LHCN-M2 (cell line): ENCODE measurements at places on chromosomes 4 and X.
A peak's percentile ranks its signal among the peaks of the same experiment; 100 is the strongest.

DNA sequence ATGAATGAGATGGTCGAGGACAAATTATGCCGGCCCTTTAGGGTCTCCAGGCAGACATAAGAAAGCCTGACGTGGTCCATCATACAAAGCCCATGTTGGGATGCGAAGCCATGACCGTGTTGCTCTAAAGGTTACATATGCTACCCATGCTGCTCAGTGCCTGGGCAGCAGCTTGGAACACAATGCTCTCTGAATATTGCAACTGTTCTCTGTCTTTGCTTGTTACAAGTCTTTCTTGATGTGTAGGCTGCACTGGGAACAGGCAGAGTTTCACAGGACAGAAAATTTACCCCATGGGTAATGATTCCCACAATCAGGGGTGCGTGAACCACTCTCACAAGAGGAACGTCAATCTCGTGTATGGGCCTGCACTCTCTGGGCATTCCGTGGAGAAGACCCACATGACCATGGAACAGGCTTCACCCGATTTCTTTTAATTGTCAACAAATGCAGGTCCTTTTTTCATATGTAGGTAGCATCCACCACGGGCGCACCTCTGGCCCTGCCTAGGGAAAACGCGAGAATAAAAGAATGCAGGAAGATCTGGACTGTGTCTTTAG is 66.3 kb downstream of the NBDY start:
- no peak for DNase-seq

DNA sequence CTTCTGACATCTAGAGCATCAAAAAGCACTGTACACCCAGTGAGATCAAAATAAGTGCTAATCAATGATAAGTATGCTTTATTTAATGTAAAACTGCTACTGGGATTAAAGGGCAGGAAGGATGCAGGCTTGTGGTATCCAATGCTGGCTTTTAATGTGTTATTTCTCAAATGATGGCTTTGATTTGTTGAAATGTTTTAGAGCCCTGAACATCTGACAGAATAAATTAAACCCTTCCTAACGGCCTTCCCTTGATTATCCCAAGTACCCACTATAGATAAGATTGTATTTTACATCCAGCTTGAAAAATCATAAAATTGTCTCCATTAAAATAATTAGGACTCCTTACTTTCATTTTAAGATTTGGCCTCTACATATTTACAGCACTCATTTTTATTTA is 382.9 kb downstream of the HNRNPD start:
- DNase-seq: no peak

DNA sequence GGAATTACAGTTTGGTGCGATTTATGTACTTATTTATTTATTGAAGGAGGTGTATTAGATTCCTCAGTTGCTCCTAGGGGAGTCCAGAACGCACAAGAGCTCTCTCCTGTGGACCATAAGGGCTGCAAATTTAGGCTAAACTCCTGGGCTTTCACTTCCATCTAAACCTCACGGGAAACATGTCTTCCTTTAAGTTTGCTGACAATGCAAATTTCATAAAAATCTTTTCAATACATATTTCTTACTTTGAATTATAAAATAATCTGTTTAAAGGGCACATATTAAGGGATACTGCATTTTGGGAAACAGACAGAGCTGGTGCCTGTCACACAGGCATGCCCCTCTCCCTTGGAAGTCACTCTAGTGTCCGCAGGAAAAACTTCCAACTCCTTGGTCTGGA is 438.0 kb upstream of the CPEB2 start:
- no peak for DNase-seq

- no peak for DNase-seq
Measured at GRCh38 chrX:110435196-110435595, 76.5 kb downstream of the RTL9 start.

- no peak for DNase-seq
Measured at GRCh38 chr4:74983253-74983635, 50.3 kb downstream of the PARM1 start.

GRCh38 chr4:94472056-94472826 is 20.5 kb downstream of the PDLIM5 start:
- peak; percentile 81 for DNase-seq

- DNase-seq: peak; percentile 28
Measured at GRCh38 chrX:134469486-134469885, 9.5 kb downstream of the HPRT1 start.

DNA sequence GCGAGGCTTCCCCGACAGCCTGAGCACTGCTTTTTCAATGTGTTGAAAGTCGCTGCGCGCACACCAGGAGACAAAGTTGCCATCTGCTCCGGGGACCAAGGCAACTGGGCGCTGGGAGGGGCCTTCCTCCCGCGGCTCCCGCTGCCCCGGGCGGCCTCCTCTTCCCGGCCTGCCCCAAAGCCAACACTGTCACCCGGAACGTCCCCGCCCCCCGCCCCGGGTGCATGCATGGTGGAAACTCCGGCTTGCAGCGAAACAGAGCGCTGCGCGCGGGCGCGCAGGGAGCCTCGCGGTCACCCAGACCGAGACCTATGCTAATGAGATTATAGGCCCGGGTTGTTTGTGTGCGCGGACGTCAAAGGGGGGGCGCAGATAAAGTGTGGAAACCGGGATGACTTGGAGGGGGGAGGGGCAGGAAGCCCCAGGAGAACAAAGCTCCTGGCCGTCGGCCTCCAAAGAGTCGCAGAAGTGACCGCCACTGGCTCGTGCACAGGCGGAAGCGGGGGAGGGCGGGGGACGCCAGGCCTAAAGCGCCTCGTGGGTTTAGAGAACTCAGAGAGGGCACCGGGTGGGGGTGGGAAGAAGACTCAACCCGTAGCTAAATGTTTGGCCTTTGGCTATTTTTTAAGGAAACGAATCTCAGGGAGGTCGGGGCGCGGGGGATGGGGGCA is 88.8 kb downstream of the BCOR start:
- no peak for DNase-seq

DNA sequence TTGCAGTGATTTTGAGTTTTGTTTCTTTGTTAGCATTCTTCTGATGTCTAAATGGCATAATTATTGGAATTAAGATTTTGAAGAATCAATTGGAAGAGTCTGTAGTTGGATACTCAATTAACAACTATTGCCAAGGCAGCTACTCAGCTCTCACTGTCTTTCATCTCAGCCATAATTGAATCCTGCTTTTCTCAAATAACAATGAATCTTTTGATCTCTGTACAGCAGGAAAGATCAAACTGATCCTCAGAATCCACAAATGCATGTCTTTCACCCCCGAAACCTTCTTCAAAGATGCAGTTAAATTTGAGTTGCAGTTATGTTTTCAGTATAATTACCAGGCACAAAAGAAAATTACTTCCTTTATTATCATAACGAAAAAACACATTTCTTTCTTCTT is 86.2 kb downstream of the MAD2L1 start:
- no peak for DNase-seq

- DNase-seq: peak; percentile 75
Measured at GRCh38 chrX:17046478-17047097, 100.1 kb downstream of the REPS2 start.

GRCh38 chrX:57929373-57929772 is 19.1 kb upstream of the ZXDA start:
- DNase-seq: no peak

- peak; percentile 51 for DNase-seq
Measured at GRCh38 chr4:38664706-38665401, 855 bp downstream of the KLF3 start.

DNA sequence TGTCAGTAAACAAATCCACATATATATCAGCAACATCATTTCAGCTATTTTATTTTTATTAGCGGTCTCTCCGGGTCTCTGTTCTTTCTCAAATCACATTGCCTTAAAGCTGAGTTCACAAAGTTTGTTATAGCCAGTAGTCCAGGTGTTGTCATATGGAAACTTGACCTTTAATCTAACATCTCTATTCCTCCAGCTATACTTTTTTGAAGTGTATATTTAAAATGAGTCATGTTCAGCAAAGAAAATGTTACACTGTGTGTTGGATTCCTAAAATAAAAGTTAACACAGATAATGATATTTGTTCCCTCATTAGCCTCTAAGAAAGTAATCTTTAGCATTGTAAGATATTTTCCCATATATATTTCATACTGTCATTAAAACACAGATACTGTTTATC is 63.6 kb downstream of the SMARCAD1 start:
- no peak for DNase-seq

- no peak for DNase-seq
Measured at GRCh38 chr4:2827071-2827873, 16.4 kb upstream of the ADD1 start.

DNA sequence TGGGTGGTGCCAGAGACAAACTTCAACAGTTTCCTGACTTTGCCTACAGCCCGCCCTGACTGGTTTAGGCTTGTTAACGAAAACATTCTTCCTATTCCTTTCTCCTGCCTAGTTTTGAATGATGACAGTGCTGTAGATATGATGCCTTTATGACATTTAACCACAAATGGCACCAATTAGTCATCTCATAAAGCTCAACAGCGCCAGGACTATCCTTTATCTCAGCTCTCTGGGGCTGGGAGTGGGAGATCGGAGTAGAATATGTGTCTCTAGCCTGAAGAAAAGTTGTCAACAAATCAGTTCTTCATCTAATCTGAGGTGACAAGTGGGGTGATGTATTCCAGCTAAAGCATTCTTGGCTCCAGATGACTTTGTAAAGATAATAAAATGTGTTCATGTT is 64.6 kb upstream of the SH3RF1 start:
- peak; percentile 62 for DNase-seq

DNA sequence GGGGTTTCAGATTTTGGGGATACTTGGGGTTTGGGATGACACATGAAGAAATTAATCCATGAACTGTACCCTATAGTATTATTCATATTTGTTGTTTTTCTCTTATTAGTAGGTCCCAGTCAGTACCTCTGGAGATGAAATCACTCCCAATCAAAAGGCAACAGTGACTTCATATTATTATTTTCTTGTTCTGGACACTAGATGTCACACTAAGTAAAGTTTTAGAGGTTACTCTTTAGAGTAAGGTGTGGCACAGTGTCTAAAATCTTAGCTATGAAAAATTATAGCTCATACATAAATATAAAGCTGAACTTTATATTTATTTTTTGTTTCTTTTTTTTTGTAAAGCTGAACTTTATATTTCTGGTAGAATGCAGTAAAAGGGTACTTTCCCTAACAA is 35.1 kb downstream of the FAM114A1 start:
- peak; percentile 26 for DNase-seq

DNA sequence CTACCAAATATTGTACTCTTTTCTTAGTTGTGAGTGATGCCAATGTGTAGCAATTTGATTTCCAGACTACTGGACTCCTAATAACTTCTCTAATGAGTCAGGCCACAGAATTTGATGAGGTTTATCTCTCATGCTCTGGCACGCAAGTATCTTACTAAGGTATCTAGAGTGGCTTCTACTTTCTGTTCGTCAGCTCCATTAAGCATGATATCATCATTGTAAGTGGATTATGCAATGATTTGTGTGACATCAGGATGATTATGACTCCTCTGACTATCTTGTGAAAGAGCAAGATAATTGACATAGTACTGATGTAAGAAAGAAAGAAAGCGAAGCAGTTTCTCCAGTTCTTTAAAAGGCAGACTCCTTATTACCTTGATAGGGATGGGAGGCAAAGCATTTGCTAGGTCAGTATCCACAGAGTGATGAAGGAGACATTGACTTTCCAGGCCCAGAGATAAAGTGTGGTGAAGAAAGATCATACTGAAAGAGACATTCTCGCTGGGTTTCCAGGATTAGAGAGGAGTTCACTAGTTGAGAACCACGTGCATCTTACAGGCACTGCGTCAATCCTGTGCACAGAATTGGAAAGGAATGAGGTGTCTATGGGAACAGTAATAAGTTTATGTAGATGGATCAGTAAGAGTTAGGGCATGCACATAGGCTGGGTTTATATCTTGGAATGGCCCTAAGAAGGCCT is 161.9 kb upstream of the STK26 start:
- no peak for DNase-seq

DNA sequence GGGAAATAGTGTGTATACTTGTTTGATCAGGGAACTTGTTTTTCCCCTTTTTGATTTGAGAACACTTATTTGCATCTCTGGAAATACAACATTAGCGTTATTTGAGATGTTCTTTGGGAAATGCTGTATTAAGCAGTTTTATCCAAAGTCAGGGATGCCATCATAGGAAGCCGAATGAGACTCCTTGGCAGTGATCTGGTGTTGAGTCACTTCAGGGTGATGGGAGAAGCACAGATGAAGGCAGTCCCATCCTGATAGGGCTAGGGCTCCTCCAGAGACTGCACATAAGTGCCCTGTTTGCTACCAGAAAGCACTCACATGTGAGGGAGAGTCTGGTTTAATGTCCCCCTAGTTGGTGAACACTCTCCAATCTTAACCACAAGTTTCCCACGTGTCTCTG is 62.3 kb downstream of the IL1RAPL1 start:
- DNase-seq: no peak

DNA sequence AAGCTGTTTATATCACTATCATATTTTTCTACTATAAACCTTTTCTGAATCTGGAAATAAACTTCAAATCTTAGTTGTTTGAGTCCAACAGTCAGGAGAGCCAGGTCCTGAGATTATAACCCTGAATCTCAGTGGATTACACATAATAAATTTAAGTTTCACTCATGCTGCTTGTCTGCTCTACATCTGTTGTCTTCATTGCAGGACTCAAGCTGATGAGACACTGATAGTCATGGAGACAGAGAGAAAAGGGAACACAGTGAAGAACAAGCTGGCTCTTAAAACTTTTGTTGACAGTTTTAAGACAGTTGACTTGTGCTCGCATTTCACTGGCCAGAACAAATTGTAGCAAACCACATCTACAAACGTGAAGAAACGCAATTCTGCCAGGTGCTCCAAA is 327.0 kb upstream of the CTSO start:
- peak; percentile 42 for DNase-seq

GRCh38 chrX:125205133-125205917 is 114.3 kb upstream of the TEX13C start:
- DNase-seq: no peak

- DNase-seq: no peak
Measured at GRCh38 chr4:3387154-3387942, 54.4 kb upstream of the HGFAC start.

DNA sequence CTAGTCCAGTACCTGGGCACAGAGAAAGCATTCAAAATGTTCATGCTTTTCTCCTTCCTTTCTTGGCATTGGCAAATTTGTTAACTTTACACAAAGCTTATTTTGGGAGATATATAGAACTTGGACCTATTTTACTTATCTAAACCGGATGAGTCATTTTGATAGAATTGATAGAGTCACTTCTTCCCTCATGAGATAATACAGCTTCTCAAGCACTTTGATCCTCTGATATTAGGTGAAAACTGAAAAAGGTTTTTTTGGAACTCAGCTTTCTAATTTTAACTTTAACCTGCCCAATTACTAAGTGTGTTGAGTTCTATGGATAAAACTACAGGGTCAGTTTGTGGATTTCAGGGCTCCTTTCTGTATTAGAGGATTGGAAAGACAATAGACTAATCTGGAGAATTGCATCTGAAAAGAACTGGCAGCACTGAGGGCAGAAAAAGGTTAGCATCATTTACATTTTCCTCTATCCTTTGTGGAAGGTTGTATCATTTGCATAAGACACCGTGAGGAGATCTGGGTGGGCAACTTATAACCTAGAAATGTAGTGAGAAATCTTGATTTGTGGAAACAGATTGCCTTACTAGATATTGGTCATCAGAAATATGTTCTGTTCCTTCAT is 2.4 kb downstream of the WDR44 start:
- no peak for DNase-seq

- DNase-seq: no peak
Measured at GRCh38 chrX:153903991-153904957, at the start of gene AVPR2. AVPR2 (plus strand) TSS chrX:153904673; CDS start chrX:153905146, 473 bp downstream.

- DNase-seq: peak; percentile 13
Measured at GRCh38 chrX:17082831-17083230, 136.4 kb downstream of the REPS2 start.

- DNase-seq: no peak
Measured at GRCh38 chr4:155674669-155675071, 8.0 kb downstream of the GUCY1A1 start.

- no peak for DNase-seq
Measured at GRCh38 chr4:182018691-182019090, 224.5 kb upstream of the TENM3 start.
